Stimulated activated CD8-positive, alpha-beta memory T cell treated with anti-CD3 and anti-CD28 coated beads, Interleukin-4, amount 100 ng/mL, for 1 hour (primary cell): ENCODE measurements at places on chromosomes 12 and 14.
A peak's percentile ranks its signal among the peaks of the same experiment; 100 is the strongest.

GRCh38 chr12:100460702-100461101, 13.0 kb upstream of the NR1H4 start:
- no peak for DNase-seq

DNA sequence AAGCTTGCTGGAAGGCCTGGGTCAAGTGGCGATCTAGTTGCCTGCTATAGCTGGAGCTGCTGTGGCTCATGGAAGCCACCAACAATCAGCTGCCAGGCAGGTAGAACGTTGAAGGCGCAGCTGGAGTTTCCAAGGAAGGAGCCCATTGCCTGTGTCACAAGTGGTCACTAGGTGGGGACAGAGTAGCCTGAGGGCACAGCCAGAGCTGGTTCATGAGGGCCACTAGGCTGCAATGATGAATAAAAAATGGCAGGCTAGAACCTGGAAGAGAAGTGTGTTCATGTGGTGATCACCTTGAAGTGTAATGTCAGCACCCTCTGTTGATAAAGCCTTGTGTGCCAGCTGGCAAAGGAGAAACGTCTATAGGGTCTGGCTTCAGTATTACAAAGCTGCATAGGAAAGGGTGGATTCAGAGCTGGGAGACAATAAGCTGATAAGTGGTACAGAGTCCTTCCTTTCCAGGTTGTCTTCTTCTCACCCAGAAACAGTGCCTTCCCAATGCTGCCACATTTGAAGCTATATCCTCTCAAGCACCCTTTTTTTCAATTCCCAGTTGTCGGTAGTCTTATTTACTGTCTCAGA, 165.8 kb downstream of the EMP1 start:
- DNase-seq, result no peak

DNA sequence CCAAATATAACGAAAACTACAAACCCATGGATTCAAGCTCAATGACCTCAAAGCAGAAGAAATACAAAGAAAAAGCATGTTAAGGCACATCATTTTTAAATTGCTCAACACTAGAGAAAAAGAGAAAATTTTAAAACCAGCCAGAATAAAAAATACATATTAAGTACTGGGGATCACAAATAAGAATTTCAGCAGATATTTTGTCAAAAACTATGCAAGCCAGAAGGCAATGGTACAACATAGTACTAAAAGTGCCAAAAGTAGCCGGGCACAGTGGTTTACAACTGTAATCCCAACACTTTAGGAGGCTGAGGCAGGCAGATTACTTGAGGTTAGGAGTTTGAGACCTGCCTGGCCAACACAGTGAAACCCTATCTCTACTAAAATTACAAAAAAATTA, 10.2 kb downstream of the SGPP1 start:
- no peak for DNase-seq

DNA sequence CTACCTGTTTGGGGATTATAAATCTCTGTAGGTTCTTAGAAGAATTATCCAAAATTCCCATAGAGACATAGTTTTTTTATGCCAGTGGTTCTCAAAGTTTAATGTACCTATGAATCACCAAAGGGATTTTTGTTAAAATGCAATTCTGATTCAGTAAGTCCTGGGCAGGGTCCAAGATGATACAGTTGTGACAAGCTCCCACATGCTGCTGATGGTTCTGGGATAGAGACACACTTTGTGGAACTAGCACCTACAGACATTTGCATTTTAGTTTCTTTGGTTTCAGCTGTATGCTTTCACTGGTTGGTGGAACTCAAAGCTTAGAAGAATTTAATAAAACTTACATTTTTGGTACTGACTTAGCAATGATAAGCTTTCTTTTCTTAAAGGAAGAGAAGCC, 80.4 kb downstream of the PTCSC3 start:
- no peak for DNase-seq

DNA sequence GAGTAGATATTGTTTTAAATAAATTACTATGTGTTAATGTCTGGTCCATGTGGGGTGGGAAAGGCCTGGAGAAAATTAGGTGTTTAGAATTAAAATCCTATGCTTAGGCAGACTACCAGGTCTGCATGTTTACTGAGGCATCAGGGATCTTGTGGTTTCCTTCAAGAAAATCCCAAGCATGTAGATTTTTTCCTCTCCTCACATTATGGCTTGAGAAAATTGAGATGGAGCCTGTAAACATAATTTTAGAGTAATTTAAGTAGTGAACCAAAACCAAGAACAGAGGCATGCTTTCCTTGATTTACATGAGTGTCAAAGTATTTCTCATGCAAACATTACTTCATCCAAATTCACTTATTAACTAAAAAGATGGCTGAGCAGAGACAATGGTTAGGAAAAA, 823.7 kb downstream of the AACS start:
- DNase-seq, result no peak

GRCh38 chr12:6362403-6362802, 13.0 kb downstream of the SCNN1A start:
- no peak for DNase-seq

DNA sequence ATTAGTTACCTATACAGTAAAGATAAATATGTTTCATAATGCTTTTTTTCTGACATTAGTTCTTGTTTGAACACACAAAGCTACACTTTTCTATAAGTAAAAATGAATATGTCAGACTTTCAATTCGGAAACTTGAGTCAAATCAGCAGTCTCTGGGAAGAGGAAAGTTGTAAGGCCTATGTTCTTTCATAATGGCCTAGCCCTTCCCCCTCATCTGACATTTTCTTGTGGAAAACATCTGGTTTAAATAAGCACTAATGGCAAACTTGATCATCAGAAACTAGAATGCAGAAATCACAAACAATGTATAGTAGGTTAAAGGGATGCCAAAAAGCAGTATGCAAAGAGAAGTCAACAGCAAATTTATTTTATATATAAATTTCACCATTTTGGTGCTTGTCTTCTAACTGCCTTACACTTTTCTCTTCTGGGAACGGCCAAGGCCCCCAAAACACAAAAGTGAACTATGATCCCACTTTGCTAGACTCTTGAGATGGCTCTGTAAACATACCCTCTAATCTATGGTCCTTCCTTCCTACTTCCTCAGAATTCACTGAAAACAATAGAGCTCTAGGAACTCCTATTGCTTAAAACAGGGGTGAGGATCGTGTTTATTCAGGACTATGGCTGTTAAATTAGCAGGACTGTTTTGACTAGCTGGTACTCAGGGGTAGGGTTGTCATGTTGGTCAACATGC, 444.1 kb downstream of the RAD51B start:
- DNase-seq, result no peak

GRCh38 chr14:50299585-50299984, 12.4 kb downstream of the L2HGDH start:
- DNase-seq, result no peak

DNA sequence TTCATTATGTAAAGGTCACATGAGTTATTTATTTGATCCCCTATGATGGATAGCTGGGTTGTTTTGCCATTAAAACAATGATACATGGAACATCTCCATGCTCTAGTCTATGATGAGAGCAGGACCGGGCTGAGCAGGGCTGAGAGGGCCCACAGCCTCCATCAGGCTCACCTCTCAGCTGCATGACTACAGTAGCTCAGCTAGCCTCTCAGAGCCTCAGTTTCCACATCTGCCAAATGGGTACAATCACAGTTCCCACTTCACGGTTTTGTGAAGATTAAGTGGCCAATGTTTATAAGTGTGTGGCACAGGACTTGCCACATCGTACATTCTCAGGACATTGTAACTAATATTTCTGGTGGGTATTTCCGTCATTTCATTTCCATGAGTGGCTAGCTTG, 19.9 kb upstream of the MYL2 start:
- no peak for DNase-seq

- DNase-seq, result no peak
These were observed 12.4 kb downstream of the ANKRD9 start for GRCh38 chr14:102496958-102497744.

- DNase-seq, result no peak
These were observed 71.4 kb downstream of the AKAP6 start for GRCh38 chr14:32400480-32400879.

DNA sequence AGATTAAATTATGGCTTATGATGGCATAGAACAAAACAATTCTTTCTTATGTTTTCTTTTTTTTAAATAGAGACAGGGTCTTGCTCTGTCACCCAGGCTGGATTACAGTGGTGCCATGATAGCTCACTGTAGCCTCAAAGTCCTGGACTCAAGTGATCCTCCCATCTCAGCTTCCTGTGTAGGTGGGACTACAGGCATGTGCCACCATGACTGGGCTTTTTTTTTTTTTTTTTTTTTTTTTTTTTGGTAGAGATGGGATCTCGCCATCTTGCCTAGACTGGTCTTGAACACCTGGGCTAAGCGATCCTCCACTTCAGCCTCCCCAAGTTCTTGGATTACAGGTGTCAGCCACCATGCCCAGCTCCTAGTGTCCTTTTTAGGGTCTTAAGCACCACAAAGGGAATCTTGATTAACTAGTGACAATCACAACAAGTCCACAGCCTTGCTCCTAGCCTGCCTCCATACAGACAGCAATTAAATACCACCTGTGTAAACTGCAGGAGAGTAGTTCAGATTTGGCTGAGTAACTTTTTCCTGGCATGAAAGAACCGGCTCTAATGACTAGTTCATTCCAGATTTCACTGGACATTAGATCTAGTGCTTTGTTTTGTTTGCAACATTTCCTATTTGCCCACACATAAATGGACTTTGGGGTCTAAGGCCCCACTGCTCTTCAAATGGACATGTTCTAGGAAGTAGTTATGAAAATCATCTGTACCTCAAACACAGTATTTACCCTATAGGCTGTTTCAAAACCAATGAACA, 61.6 kb downstream of the SH2B3 start:
- DNase-seq, result no peak

- no peak for DNase-seq
These were observed 117.4 kb downstream of the DAD1 start for GRCh38 chr14:22471545-22472121.

DNA sequence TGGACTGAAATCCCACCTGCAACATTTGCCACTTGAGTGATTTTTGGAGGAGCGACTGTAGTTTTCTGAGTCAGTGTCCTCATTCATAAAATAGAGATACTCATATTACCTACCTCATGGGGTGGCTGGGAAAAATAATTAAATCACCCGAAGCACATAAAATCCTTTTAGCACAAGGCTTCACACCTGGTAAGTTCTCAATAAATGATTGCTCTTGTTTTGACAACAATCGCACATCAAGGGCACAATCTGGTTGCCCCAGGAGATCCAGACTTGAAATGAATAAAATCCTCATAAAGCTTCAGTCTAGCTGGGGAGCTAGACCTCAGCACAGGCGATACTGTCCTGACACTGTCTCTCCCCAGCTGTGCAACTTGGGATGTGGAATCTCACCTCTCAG, 76.0 kb upstream of the CCDC60 start:
- no peak for DNase-seq

DNA sequence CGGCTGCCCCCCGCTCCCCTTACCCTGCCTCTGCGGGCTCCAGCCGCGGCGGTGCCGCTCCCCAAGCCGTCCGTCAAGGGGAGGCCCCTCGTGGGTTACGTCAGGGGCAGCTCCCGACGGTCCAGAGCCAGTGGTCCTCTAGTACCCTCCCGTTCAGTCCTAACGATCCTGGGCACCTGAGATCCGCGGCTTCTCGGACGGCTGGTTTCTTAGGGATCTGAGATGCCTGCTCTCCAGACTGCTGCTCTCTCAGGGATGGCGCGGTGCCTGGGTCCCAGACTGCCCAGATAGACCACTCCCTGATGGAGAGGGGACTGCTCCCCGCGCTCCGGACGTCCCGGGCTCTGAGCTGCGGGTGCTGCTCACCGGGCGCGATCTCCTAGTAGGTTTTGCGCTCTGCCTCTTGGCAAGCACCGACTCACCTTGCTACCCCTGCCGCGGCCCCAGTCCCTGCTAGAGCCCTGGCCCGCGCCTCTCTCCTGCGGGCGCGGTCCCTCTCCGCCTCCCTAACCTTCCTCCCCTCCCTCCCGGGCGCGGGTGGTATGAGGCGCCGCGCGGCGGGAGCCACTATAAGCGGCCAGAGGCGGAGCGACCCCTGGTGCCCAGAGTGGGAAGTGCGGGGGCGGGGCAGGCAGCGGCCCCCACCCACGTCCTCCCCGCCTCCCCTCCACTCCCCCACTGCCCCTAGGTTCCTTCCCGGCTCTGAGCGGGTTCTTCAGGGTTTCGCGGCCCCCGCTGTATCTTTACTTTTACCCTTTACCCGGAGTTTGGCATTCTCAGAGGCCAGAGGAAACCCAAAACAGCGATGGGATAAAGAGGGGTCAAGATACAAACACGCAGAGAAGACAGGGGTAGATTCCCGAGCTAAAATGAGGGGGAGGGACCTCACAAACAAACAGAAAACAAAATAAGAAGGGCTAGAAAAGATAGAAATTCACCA, at the start of gene C1QL4:
C1QL4 (minus strand) TSS at position 544 of the 940 bp plus-strand sequence. CDS start 711 bp downstream, outside the sequence.
- peak; percentile 80 for DNase-seq

- DNase-seq, result no peak
These were observed at the start of gene COX8C for GRCh38 chr14:93346926-93347721. TSS of gene COX8C (plus strand) at chr14:93347182. CDS start at chr14:93347269, 87 bp downstream.

GRCh38 chr12:109186993-109187653, 70.7 kb downstream of the ACACB start:
- DNase-seq, result no peak

DNA sequence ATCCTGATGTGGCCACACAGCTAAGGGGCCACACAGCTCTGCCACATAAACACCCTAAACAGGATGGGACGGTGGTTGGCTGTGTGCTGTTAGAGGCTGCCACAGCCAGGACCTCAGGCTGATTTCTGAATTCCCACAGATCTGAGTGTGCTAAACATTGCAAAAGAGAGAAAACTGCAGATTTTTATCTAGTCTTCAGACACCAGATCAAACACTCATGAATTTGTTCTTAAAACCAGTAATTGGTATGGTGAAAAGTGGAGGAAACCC, 190.7 kb downstream of the MON2 start:
- no peak for DNase-seq

DNA sequence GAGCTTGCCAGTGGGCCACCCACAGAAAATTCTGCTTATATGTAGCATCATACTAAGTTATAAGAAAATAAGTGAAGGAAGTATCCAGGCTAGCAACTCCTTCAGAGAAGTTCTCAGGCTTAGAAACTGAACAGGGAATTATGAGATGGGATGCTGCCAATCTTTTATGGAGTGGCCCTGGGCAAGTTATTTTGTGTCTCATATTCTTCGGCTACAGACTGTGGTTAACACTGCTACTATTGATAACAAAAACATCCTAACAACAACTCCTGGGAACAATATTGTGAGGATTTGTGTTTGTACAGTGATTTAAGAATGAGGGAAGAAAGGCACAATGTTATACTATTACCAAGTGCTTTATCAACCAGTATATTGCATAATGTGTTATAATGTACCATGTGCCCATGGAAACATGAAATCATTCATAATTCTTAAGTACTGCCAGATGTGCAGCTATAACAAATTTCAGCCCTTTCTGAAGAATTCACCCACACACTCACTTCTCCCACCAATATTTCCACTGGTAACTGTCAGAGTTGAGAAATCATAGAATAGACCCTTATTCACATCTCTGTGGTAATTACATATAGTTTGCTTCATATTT, 113.3 kb upstream of the SOX5 start:
- no peak for DNase-seq

DNA sequence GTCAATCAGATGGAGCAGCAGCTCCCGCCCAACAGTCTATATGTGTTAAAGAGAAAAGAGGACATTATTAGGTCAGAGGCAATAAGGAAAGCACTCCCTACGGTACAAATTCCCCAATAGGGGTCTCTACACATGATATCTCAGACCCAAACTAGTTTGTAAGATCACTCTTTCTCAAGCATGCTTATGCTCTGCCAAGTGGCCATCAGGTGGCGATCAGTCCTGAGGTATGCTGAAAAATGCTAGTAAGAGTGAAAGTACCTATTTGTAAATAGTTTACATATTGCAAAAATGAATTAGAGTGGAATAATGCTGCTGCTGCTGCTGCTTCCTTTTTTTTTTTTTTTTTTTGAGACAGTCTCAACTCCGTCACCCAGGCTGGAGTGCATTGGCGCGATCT, 61.0 kb downstream of the CPM start:
- DNase-seq, result no peak
